Cerebellum (tissue), 4 donors: ENCODE measurements at places on chromosomes 6 and 20. TPM values are rescaled to one million over a fixed set of nuclear protein-coding genes. Genes with fewer than 3 reads are reported as not detected.

DNA sequence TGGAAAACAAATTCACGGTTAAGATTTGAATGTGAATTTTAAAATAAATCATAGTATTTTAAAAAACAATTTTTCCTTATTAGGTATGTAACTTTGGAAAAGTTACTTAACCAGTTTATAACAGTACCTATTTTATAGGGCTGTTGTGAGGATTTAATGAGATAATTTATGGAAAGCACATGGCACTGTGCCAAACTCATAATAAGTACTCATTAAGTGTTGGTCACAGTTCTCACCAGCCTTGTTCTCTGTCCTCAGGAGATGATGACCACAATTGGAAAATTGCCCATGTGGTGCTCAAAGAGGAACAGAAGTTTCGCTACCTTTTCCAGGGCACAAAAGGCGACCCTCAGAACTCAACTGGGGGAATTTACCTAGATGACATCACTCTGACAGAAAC lies 39.6 kb downstream of the MEP1A start:
- DNase-seq = no peak

DNA sequence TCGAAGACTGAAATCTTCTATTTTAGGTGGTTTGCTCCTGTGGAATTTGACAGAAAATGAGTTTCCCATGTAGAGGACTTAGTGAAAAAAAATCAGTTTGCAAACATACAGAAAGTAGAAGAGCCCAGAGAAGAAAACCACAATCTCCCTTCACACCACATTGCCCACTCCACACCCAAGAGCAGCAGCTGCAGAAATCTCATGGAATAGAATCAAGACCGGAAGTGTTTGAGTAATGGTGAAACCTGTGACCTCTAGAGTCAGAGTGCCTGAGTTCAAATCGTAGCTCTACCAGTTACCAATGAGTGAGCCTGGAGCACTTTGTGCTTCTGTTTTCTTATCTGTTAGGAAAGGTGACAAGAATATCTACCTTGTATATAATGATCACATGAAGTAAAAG lies 4.6 kb downstream of the SIRPG start:
- no peak for DNase-seq

BPI gene
- total RNA-seq = 0.27 TPM

DNA sequence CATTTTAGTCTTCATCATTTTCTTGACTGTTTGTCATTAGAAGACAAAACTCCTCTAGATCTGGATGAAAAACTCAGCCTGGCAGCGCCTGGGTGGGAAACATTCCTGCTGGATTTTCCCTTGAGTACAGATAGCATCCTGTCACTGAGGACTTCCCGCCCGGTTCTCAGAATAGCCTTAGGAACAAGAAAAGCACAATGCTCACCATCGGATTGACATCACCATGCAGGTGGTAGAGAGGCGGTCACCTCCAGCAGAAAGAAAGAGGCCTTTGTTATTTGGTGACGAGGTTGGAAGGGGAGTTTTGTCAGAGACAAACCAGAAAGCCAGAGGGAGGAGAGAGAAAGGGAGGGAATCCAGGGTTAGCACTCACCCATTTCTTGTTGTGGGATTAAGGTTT lies 39.8 kb downstream of the KIF25 start:
- no peak for DNase-seq

- no peak for DNase-seq
These were observed 24.6 kb downstream of the DNAAF9 start for GRCh38 chr20:3382836-3383235.

GRCh38 chr6:163146036-163146435 lies 268.5 kb upstream of the QKI start:
- no peak for DNase-seq

DNA sequence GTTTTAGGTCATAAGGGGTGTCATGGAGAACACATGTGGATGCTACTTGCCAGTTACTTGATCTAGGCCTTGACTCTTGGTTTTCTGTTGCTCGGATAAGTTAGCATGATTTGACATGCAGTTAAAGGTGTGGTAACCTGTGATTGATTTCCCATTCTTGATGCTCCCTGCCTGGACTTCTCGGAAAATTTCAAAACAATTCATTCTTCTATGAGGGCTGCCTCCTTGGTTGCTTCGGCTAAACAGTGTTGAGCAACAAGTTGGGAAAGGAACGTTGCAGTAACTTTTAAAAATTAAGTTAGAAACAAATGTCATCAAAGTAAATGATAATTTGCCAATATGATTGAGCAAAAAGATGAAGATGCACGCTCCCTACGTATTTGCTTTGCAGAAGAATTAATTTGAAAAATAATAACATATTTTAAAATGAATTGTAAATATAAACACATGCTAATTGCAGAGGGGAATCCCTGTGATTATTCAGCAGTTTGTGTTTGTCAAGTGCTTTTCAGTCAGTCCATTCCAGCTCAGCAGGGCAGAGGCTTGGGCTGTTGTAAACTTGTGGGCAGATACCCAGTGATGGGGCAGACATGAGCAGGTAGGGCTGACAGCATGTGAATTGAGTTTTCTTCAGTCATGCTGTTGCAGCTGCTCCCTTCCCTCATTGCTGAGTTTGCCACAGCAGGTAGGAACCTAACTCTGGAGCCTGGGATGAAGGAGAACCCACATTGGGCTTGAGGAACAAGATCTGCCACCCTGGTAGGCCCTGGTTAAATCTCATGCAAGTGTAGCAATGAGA lies 110.2 kb downstream of the ESR1 start:
- DNase-seq = no peak
